ENCODE measurements at places on chromosomes 16 and 17.

DNA sequence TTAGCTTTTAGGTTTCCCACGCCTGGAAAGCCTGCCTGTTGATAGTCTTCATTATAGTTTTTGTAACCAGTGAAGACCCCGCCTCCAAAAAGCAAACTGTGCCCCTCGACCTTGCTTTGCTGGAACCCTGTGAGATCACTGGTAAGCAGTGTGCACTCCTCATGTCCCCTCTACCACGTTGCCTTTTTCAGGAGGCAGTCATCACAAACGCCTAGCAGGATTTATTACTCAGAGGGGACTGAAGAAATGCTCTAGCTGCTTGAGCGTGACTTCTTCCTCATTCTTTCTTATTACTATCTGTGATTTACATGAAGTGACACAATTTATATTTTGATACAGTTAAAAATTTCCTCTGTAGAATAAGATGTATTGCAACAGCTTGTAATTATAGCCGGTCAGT is 6.5 kb upstream of the KRTAP3-1 start:
- no peak for DNase-seq

DNA sequence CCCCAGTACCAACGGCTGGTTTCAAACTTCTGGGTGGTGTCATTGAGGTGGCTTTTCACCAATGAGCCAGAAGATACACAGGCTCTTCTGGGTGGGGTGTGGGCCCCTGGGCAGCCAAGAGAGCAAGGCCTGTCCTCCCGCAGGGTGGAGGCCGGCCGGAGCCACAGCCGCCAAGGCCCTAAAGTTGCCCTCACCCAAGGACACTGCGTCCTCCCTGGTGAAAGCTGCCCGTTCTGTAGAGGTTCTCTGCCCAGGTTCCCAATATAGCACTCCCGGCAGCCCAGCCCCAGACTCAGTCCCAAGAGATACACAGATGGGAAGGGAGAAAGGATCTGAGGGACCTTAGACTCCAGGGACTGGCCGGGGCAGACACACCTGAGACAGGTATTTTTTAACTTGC is 10.7 kb upstream of the CACNG1 start:
- no peak for DNase-seq

- no peak for DNase-seq
Observed at GRCh38 chr16:75420987-75421819, 12.1 kb downstream of the CFDP1 start.

GRCh38 chr16:31079342-31079944 is 5.2 kb downstream of the ZNF646 start:
- DNase-seq = no peak

- DNase-seq = no peak
Observed at GRCh38 chr16:30494709-30495108, 22.2 kb downstream of the ITGAL start.

DNA sequence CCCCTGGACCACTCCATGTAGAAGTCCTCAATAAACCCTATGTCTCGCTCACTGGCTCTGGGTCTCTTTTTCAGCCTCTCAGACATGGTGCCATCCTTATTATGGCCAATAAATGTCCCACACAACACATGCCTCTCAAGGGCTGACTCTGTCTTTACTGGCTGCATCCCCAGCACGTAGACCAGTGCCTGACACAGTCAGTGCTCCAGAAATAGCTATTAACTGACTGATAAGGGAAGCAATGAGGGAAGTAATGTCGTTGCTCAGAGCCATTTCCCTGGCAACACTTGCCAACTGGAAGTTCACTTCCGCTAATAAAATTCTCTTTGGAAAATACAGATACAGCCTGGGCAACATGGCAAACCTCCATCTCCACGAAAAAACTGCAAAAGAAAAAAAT is 19.1 kb upstream of the APOH start:
- DNase-seq = no peak

DNA sequence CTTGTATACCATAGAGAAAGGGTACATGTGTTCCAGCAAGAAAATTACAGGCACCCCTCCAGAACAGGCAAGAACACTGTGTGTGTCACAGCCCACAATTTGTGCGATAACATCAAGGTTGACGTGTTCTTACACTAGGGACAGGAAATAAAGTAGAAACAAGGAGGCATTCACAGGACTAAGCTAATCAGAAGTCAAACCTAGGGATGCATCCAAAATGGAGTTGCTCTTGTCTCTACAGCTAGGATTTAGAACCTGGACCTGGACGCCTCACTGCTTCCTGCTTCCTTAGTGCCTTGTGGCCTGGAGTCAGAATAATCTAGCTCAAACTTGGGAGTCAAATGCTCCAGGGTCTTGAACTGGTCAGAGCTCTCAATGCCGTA is 41.3 kb downstream of the GINS3 start:
- no peak for DNase-seq

- DNase-seq = no peak
Observed at GRCh38 chr17:44333371-44333770, 8.7 kb upstream of the SLC25A39 start.

DNA sequence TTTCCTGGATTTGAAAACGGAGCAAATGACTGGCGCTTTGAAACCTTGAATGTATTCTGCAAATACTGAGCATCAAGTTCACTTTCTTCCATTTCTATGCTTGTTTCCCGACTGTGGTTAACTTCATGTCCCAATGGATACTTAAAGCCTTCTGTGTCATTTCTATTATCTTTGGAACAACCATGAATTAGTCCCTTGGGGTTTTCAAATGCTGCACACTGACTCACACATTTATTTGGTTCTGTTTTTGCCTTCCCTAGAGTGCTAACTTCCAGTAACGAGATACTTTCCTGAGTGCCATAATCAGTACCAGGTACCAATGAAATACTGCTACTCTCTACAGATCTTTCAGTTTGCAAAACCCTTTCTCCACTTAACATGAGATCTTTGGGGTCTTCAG is 32.3 kb downstream of the BRCA1 start:
- DNase-seq = no peak

DNA sequence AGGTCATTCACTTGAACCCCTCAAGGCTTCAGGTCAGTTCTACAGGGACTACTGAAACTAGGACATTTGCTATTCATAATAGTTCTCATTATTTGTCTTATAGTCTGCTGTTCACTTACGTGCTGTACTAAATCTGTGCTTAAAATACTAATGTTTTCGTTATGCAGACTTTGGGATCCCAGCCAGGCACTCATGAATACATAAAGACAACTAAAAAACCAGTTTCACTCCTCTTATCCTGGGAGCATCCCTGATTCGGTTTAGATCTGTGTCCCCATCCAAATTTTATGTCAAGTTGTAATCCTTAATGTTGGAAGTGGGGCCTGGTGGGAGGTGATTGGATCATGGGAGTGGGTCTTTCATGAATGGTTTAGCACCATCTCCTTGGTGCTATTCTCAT is 1291.8 kb downstream of the CDH11 start:
- no peak for DNase-seq

- DNase-seq = no peak
Observed at GRCh38 chr16:81590714-81591544, 146.3 kb downstream of the CMIP start.

- DNase-seq = no peak
Observed at GRCh38 chr17:33335491-33336173, 42.5 kb upstream of the ASIC2 start.
